ENCODE measurements at places on chromosomes 5 and 9.

- peak; percentile 77 for DNase-seq
Measured at GRCh38 chr9:70412832-70413463, 1.5 kb downstream of the KLF9 start.

GRCh38 chr9:94643176-94643575, 3.9 kb upstream of the FBP1 start:
- DNase-seq, result no peak

DNA sequence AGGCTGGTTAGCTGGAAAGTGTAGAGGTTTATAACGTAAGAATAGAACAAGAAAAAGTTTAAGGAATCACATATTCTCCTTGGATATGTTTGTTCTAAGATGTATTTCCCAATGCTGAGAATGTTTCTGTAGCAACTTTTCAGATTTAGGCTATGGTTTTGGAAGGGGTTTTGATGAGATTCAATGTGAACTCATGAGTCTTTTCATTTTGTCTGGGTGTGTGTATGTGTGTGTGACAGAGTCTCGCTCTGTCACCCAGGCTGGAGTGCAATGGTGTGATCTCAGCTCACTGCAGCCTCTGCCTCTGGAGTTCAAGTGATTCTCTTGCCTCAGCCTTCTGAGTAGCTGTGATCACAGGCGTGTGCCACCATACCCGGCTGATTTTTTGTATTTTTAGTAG, 38.6 kb downstream of the RAI14 start:
- no peak for DNase-seq

DNA sequence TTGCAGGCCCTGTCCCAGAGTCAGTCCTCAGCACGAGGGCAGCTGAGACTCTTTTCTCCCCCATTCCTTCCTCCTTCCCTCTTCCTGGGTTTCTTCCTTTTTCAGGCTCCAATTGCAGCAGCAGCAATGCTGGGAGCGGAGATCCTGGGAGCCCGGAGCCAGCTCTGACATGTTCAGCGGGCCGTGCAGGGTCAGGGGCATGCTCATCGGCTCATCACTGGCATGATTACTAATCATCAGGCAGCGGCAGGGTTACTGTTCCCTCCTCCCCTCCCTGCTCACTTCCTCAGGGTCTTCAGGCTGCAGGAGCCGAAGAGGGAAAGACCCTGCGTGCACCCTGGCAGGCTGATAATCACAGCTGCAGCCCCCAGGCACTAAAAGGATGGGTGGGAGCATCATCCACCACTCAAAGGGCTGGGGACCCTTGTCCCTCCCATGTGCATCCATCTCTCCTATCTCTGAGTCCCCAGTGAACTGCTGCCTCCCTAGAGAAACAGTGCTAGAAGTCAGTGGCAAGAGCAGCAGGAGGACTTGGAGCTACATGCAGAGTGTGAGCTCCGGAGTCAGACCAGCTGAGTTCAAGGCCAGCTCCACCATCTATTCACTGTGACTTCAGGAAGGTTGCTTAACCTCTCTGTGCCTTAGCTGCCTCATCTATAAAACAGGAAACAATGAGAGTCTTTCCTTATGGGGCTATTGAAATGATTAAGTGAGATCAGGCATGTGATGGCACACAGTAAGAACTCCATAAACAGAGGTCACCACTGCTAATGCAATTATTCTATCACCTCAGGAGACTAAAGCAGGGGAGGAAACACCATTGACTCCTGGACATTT, 7.8 kb upstream of the KCNIP1 start:
- DNase-seq, result no peak

GRCh38 chr5:100615362-100615761, 80.2 kb downstream of the FAM174A start:
- DNase-seq, result no peak

GRCh38 chr9:93259490-93260262, 75.7 kb downstream of the WNK2 start:
- DNase-seq, result no peak

DNA sequence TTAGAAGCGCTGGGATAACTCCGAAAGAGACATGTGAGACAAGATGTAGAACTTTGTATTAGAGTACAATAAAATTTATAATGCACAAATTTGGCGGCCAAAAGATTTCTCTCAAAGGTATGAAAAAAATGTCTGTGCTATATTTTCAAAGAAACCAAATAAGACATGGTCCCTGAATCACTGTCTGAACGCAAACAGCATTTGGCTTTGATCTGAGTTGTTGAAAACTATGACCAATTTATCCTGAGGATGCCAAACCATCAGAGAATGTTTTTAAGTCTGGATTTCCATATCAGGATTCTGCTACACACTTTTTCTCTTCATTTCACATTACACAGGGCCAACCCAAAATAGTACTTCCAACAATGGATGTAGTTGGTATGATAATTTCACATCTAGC, 9.9 kb upstream of the GLIS3 start:
- no peak for DNase-seq

- no peak for DNase-seq
Measured at GRCh38 chr5:91607675-91608074, 224.6 kb upstream of the ARRDC3 start.

Data from hematopoietic multipotent progenitor cell treated with erythropoietin and hydrocortisone succinate and interleukin-3 and kit ligand, for 17 days (in vitro differentiated cells).